MCF 10A (cell line): ENCODE measurements at places on chromosomes 2 and 18. TPM values are rescaled to one million over a fixed set of nuclear protein-coding genes. Genes with fewer than 3 reads are reported as not detected.

STARD7 gene
- total RNA-seq, result 84.1 and 105 TPM in 2 replicates

DNA sequence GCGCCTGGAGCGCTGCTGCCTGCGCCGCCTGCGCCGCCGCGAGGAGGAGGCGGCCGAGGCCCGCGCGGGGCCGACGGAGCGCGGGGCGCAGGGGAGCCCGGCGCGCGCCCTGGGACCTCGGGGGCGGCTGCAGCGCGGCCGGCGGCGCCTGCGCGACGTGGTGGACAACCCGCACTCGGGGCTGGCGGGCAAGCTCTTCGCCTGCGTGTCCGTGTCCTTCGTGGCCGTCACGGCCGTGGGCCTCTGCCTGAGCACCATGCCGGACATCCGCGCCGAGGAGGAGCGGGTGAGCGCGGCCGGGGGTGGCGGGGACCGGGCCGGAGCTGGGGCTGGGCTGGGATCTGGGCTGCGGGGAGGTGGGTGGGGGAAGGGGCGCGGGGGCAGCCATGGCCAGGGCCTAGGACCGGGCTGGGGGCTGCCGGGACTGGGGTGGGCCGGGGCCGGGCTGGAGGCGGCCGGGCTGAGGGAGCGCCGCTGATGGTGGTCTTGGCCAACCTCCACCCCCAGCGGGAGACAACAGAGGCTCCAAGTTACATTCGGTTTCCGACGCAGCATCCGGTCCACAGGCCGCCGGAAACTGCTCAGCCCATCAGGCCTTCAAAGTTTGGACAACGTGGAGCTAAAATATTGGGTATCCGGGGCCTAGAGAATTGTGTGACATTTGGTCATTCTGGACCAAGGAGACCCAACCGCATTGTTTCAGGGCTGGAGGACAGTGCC is 66.4 kb downstream of the KCNG2 start:
- H3K4me3 ChIP-seq, result no peak overlapping the region
- H3K36me3 ChIP-seq, result no peaks in the 10 kb centered on the region
- no peaks in the 10 kb centered on the region for H3K4me1 ChIP-seq

GRCh38 chr2:16461672-16462071 is 204.0 kb downstream of the CYRIA start:
- H3K27me3 ChIP-seq, result no peaks in the 10 kb centered on the region
- H3K4me3 ChIP-seq, result no peak overlapping the region
- no peaks in the 10 kb centered on the region for H3K36me3 ChIP-seq

DNA sequence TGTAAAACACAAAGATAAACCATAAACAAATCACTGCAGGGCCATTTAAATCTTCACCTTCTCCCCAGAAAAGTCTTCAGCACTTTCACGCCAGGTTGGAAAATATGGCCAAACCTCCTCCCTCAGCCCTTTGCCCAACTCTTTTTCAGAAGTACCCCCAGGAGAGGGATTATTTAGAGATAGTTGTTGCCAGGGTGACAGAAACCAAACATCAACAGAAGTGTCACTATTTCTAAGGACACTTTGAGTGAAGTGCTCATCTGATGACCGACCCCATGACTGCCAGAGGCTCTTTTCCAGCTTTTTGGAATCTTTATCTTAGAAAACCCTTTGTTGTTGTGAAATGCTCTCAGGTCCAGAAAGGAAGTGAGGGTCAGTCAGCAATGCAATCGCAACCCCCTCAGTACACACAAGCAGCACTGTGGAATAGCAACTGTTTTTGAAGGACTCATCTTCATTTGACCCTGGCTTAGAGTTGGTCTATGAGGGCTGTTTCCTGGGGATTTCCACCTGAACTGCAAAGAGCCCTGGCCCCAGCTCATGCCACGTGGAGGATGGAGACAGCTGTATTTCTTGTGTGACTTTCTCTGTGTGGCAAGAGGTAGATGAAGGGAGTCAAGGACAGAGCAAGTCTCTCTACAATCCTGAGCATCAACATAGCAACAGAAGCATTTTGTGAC is 114.0 kb upstream of the STON1 start:
- no peak overlapping the region for H3K27ac ChIP-seq
- no peak overlapping the region for H3K4me3 ChIP-seq
- no peaks in the 10 kb centered on the region for H3K27me3 ChIP-seq
- peaks cover 6% of the 10 kb centered on the region for H3K36me3 ChIP-seq
- peaks cover 5% of the 10 kb centered on the region for H3K4me1 ChIP-seq

PDCD1 gene
- total RNA-seq, result not detected in 2 replicates

DNA sequence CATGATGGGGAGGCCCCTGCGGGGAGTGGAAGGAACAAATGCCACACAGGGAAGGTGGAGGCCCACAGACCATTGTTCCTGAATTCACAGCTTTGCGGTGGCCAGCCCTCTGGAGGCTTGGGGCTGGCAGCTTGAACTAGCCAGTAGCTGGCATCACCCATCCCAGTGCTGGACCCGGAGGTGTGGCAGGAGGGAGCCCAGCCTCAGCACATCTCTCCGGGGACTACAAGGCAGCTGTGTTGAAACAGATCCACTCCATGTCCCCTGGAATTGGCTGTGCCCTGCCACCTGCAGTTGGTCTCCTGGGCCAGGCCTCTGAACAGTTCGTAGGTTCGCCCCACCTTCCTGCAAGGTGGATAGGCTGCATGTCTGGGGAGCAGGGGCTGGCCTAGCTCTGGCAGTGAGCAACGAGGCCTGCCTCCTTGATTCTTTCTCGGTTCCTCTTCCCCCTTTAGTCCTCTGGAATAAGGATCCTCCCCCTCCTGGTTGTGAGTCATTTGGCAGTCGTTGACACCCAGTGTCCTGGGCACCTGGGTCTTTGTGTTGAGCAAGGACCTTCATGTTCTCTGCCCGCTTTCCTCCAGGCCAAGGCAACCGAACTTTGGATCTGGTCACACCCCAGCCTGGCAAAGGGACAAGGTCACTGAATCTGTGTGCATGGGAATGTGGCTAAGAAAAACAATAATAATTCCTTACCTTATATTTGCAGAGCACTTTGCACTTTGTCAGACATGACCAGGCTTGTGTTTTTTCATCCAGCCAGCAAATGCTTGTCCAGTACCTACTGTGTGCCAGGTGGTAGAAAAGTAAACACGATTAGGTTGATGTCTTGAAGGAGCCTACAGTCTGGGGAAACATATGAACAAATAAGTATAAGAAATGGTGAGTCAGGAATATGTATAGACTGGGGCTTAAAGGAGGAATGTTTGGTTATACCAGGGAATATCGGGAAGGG is 55.0 kb upstream of the MCFD2 start:
- peaks cover 12% of the 10 kb centered on the region for H3K36me3 ChIP-seq
- peaks cover 35% of the 10 kb centered on the region for H3K4me1 ChIP-seq
- peak; percentile 99 for DNase-seq
- H3K4me3 ChIP-seq, result peak overlapping the region; percentile 30
- no peaks in the 10 kb centered on the region for H3K27me3 ChIP-seq

GRCh38 chr2:47521666-47522285 is 118.8 kb downstream of the MSH2 start:
- no peak for DNase-seq
- H3K4me1 ChIP-seq, result no peaks in the 10 kb centered on the region
- no peak overlapping the region for H3K27ac ChIP-seq
- no peak overlapping the region for H3K4me3 ChIP-seq

DNA sequence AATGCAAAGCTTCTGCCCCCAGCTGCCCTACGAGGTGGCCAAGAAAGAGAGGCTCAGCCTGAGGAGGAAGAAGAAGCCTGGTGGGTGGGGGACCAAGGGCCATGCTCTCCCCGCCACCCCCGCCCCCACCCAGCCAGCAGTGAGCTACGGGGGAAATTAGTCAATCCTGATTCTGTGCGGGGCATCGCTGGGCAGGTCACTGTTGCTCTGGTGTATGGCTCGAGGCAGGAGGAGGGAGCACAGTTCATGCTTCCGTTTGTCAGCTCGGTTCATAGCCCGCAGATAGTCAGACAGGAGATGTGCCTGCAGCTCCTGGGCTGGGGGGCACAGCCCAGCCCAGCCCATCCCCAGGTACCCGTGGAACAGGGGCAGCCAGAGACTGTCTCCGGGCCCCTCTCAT is 17.1 kb downstream of the RAMP1 start:
- no peak overlapping the region for H3K4me3 ChIP-seq
- no peaks in the 10 kb centered on the region for H3K27me3 ChIP-seq
- DNase-seq, result peak; percentile 25
- peak overlapping the region; percentile 81 for H3K27ac ChIP-seq

- no peak for DNase-seq
- H3K4me1 ChIP-seq, result no peaks in the 10 kb centered on the region
- no peak overlapping the region for H3K4me3 ChIP-seq
- no peaks in the 10 kb centered on the region for H3K36me3 ChIP-seq
These were observed 373.5 kb upstream of the MYT1L start for GRCh38 chr2:2704428-2705090.

GRCh38 chr2:119682578-119682977 is 3.6 kb downstream of the TMEM177 start:
- H3K27me3 ChIP-seq, result no peaks in the 10 kb centered on the region
- no peaks in the 10 kb centered on the region for H3K4me1 ChIP-seq
- no peak overlapping the region for H3K27ac ChIP-seq
- DNase-seq, result no peak

DNA sequence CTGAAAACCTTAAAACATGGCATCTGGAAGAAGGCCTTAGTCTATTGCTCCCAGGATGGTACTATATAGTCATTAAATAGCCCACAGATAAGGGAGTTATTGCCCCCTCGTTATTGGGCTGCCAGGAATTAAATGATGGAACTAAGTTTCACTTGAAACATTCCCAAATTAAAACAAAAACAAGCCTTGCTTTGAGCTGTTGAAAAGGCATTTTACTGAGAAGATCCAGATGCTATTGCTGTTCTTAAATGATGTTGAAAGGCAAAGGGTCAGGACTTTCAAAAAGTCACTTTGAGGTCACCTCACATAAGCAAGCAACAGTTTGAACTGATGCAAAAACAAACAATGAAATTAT is 2.0 kb upstream of the AMMECR1L start:
- peak overlapping the region; percentile 85 for H3K27ac ChIP-seq
- no peak for DNase-seq
- no peaks in the 10 kb centered on the region for H3K27me3 ChIP-seq
- peaks cover 22% of the 10 kb centered on the region for H3K36me3 ChIP-seq

DNA sequence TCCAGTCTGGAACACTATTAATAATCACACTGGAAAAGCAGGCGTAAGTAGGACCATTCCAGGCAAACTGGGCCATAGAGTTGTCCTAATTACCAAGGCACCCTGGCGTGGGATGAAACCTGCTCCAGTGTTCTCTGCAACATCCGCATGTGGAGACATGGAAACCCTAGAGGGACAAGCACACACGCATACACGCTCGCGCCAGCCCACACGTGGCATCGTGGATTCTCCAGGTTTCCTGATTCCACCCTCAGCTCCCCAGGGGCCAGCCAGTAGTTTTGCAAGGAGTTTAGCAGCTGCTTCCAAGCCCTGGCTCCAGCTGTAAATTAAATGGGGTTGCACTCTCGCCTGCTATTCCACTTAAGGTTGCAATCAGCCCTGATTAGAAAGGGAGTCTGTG is 127.7 kb downstream of the DYSF start:
- peaks cover 5% of the 10 kb centered on the region for H3K36me3 ChIP-seq
- no peaks in the 10 kb centered on the region for H3K4me1 ChIP-seq
- H3K27me3 ChIP-seq, result no peaks in the 10 kb centered on the region
- no peak overlapping the region for H3K4me3 ChIP-seq
